Articular chondrocyte of knee joint (primary cell): ENCODE measurements at places on chromosomes 6 and 20. TPM values are rescaled to one million over a fixed set of nuclear protein-coding genes. Genes with fewer than 3 reads are reported as not detected.

MMP24 gene
- total RNA-seq = 1.4 TPM in 2 replicates

LY6G6D gene
- total RNA-seq = not detected in 2 replicates

ZSCAN16 gene
- 1.8 and 3.6 TPM in 2 replicates for total RNA-seq

HLA-DOB gene
- total RNA-seq = 0.32 TPM in 1 of 2 replicates, not detected in the other

CAP2 gene
- total RNA-seq = 18.5 and 23.0 TPM in 2 replicates

LHFPL5 gene
- total RNA-seq = not detected in 2 replicates

NNAT gene
- total RNA-seq = 0.13 and 0.32 TPM in 2 replicates

TRAPPC3L gene
- 0.11 and 0.13 TPM in 2 replicates for total RNA-seq

MOG gene
- total RNA-seq = under 0.01 TPM in 1 of 2 replicates, not detected in the other

RTF2 gene
- total RNA-seq = 74.5 and 75.5 TPM in 2 replicates

TINAG gene
- 0.13 TPM in 1 of 2 replicates, not detected in the other for total RNA-seq

TP53TG5 gene
- not detected in 2 replicates for total RNA-seq

LY86 gene
- total RNA-seq = not detected in 2 replicates

TMEM151B gene
- total RNA-seq = under 0.01 TPM in 2 replicates

TNFRSF21 gene
- total RNA-seq = 0.26 and 0.65 TPM in 2 replicates

OPN5 gene
- not detected in 2 replicates for total RNA-seq

POU3F2 gene
- not detected in 2 replicates for total RNA-seq

KCNQ5 gene
- total RNA-seq = 11.9 and 55.2 TPM in 2 replicates

CDSN gene
- total RNA-seq = not detected in 2 replicates

BFSP1 gene
- 1.3 and 2.8 TPM in 2 replicates for total RNA-seq

ENPP5 gene
- total RNA-seq = 0.13 and 0.65 TPM in 2 replicates

GSTA3 gene
- not detected in 2 replicates for total RNA-seq

SLC35D3 gene
- total RNA-seq = not detected in 2 replicates

ZMYND8 gene
- 20.9 and 23.6 TPM in 2 replicates for total RNA-seq

EYS gene
- under 0.01 TPM in 2 replicates for total RNA-seq
